ENCODE measurements at places on chromosomes 7 and 10.

DNA sequence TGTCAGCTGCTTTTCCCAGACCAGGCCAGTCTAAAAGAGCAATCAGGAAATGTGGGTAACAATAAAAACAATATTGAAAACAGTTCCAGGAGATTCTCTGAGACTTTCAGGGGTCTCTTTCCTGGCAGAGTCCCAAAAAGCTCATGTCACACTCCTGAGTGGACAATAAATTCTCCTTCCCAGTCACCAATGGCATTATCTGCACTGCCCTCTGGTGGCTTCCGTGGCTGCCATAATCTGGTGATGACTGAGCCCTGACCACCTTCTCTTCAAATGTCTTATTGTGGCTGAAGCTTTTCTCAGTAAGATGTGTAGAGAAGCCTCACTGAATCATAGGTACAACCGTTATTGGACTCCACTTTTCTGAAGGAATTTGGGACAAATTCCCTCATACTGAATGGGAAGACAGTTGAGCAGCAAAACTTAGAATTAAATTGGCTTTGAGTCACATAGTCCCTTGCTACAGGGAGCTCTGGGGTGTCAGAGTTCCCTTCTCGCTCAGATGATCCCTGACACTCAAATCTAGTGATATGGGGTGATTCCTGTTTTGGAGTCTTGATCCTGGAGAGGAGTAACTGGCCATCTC is 24.4 kb upstream of the ASAH2 start:
- DNase-seq = no peak

GRCh38 chr10:101834341-101834740 is 9.3 kb downstream of the KCNIP2 start:
- DNase-seq = no peak

- no peak for DNase-seq
These were observed 78.9 kb downstream of the MKI67 start for GRCh38 chr10:128047351-128047750.

- no peak for DNase-seq
These were observed 257.0 kb downstream of the CREB5 start for GRCh38 chr7:28669330-28669729.

DNA sequence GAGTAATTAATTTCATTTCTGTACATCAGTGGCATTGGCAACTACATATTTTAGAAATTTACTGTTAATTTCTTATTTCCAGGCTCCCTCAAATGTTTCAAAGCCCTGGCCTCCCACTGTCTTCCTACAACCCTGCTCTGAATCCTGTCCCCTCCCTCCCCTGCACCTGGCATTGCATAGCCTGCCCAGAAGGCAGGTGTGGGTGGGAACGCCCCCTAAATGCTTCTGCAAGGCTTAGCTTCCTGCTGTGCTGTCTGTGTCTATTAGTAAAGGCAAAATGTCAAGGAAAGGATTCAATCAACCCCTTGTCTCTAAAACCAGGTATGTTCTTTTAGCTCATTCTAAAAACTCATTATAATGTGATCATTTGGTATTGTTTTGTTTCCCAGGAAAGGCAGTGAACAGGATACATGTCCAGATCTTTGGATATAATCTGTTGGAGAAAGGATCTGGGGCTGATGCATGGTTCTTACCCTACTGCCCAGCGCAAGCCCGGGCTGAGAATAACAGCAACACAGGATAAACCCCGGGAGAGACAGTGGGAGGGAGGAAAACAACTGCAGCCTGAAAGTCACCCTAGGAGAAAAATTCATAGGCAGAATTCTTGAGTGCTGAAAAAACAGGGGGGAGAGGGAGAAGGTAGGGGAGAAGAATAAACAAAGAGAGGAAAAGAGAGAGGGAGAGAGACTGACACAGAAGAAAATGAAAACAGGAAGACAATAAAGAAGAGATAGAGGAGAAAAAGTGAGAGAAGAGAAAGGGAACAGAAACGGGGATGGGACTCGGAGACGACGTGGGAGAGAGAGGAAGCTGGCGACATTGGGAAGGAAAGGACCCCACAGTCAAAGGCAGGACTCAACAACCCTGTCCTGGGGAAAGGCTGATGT is 589 bp downstream of the ZNF488 start:
- peak; percentile 40 for DNase-seq

DNA sequence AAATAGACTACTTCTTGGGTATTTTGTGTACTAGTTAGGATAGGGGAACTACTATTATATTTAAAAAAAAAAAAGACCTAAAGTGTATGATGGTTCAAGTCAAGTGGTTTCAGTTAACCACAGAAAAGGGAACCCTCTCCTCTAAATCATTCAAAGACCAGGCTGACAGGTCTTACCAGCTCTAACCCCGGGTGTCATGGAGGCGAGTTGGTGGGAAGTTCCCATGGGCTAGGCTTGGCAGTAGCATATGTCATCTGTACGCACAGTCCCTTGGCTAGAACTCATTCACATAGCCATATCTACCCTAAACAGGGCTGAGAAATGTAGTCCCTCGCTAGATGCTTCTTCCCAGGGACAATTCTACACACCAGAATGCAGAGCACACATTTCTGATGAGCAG is 37.7 kb upstream of the KCNMA1 start:
- no peak for DNase-seq
